CD8-positive, alpha-beta T cell (primary cell): ENCODE measurements at places on chromosomes 6 and 20. TPM values are rescaled to one million over a fixed set of nuclear protein-coding genes. Genes with fewer than 3 reads are reported as not detected.

- no peak for DNase-seq
Measured at GRCh38 chr6:123263981-123264380, 267.9 kb downstream of the CLVS2 start.

DNA sequence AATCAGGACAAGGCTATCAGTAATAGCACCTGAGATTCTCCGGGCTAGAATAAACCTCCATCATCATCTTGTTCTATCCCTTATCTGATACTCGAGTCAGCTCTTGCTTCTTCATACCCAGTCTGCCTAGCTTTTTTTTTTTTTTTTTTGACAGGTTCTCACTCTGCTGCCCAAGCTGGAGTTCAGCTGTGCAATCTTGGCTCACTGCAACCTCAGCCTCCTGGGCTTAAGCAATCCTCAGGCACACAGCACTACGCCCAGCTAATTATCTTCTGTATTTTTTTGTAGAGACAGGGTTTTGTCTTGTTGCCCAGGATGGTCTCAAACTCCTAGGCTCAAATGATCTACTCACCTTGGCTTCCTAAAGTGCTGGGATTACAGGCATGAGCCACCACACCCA is 19.5 kb downstream of the SRSF6 start:
- no peak for DNase-seq

DNA sequence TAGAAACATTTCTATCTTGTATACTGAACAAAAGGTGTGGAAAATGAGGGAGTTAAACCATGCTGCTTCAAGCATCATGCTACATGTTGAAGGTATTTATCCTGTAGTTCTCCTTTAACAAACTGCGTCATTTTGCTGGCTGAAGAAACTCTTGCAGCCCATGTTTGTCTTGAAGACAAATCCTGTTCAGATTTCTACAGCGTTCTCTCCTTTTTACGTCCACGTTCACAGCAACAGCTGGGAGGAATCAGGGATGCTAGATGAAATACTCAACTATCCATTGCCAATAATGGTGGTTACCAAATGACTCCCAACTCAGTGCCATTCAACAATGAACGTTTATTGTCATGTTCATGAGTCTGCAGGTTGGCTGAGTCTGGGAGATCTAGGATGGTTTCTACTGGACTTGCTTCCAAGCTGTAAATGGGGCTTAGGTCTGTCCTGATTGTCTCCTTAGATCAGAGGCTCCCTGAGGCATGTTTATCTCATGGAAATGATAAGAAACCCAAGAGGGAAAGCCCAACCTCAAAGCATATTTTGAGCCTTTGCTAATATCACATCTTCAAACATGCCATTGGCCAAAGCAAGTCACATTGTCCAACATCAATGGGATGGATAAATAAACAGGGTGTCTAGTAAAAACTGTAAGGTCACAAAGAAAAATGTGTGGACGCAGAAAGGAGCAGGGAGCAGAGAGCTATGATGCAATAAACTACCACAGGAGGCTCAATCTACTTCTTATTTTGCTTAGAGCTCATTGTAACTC is 2.7 kb upstream of the PLCB1 start:
- DNase-seq = no peak

- DNase-seq = peak; percentile 63
Measured at GRCh38 chr6:30615219-30615957, 1.7 kb downstream of the PPP1R10 start.

DNA sequence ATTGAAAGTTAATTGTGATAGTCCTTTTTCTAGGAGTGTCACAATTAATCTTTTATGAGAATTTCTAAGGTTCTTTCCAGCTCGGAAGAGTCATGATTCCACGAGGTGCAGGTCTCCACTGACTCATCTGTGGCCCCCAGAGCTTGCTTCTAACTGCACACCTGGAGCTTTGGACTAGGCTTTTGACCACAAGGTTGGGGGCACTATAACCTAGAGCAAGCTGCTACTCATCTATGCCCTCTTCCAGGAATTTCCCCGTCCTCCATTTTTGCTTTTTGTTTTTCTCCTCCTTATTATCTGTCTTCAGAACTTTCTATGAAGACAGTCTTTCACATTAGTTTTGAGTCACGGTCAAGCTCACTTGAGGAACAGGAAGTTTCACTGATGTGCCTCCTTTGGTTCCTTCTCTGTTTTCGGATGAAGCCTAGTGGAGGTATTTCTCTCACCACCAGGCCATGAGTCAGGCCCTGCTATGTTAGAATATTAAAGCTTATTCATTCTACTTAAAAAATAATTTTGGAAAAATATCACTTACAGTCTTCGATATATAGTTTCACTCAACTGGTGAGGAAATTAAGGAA is 119.2 kb upstream of the INSM1 start:
- no peak for DNase-seq

DNA sequence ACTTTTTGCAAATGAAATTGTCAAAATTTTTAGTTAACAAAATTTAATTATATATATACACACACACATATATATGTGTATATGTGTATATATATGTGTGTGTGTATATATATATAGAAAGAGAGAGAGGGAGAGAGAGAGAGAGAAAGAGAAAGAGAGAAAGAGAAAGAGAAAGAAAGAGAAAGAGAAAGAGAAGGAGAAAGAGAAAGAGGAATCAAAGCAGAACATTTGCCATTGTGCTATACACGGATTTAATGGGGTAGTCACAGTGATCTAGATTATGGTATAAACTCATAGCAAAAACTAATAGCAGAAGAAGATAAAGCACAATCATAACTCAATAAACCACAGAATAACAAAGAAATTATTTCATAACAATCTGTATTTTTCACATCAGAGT is 126.7 kb downstream of the DST start:
- no peak for DNase-seq

GRCh38 chr6:90859612-90860011 is 272.7 kb upstream of the MAP3K7 start:
- no peak for DNase-seq

- no peak for DNase-seq
Measured at GRCh38 chr6:42690151-42690702, 32.2 kb downstream of the PRPH2 start.

DNA sequence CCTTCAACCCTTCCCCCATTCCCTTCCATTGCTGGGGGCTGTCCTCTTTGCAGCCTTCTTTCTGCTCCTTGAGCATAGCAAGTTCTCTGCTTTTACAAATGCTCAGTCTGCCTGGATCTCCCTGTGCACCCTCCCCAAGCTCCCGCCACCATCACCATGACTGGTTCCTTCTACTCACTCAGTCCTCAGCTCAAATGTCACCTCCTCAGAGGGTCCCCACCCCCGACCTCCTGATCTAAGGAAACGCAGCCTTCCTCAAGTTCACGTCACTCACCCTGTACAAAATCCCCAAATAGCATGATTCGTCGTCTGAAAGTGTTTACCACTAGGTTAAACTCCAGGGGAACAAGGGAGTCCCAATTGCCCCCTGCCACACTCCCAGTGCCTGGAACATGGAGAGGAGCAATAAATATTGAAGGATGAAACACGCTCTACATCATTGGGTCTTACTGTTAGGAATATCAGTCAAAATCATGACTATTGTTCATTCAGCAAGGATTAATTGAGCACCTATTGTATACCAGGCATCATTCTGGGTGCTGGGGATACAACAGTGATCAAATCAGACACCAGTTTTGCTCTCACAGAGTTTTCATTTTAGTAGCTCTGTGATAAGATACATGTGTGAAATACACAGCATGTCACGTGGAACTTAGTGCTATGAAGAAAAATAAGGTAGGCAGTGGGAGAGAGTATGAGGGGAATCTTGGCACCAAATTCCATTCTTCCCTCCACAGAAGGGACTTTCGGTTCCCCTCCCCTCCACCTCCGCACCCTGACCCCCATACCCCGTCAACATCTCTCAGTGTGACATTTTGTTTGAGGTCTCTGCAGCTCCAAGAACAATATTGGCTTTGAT is 15.6 kb downstream of the TP53RK start:
- DNase-seq = no peak

DNA sequence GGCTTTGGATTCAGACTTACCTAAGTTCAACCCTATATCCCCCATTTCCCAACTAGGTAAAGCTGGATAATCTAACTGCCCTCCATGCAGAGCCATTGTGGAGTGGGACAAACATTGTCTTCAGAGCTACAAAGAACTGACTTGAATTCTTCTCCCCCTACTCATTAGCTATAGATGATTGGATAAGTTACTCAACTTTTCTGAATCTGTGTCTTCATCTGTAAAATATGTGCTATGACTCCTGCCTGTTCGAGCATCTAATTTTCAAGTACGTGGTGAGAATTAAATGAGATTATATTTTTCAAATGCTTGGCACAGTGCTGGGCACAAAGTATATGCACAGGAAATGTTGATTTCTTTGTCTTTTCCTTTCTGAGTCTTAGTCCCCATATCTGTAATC is 240.3 kb upstream of the TCF21 start:
- DNase-seq = no peak

DNA sequence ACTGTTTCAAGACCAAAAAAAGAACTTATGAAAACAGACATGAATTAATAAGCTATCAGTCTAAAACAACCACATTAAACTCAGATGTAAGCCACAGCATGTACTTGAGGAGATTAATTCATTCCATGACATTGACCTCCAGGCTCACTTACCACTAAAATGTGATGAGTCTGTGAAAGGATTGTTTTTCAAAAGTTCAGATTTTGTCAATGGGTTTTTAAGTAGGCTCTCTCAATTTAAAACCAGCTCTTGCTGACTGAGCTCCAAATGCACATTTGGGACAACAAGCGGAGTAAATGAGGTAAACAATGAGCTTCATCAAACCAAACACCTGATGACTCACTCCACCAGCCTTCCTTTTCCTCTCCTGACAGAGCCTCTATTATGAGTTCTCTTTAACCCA is 197.0 kb downstream of the SIM1 start:
- no peak for DNase-seq

GRCh38 chr20:41049451-41049850 is 20.8 kb downstream of the TOP1 start:
- no peak for DNase-seq

GRCh38 chr6:158607411-158608170 is 37.0 kb downstream of the DYNLT1 start:
- no peak for DNase-seq

- DNase-seq = no peak
Measured at GRCh38 chr20:63578224-63579016, 4.4 kb upstream of the HELZ2 start.

DNA sequence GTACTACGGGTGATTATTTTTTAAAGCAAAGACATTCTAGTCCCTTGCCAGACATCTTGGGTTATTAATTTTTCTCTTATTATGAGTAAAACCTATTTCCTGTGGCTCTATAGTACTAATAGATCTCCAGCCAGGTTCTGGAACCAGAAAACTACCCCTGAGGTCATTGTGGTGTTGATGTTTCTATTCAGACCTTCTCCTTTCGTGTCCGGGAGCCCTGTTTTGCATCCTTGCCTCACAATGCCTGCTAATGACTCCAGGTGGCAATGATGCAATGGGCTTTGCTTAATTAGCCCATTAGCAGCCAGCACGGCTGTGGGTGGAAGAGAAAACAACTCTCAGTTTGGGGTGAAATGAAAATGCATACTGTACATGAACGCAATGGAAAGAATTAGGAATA is 62.9 kb upstream of the ARG1 start:
- no peak for DNase-seq

- DNase-seq = no peak
Measured at GRCh38 chr6:50826803-50827202, 8.1 kb downstream of the TFAP2B start.

GRCh38 chr6:21666201-21666691 is 72.7 kb downstream of the SOX4 start:
- no peak for DNase-seq

- DNase-seq = no peak
Measured at GRCh38 chr6:132333639-132334520, 67.4 kb downstream of the MOXD1 start.

DNA sequence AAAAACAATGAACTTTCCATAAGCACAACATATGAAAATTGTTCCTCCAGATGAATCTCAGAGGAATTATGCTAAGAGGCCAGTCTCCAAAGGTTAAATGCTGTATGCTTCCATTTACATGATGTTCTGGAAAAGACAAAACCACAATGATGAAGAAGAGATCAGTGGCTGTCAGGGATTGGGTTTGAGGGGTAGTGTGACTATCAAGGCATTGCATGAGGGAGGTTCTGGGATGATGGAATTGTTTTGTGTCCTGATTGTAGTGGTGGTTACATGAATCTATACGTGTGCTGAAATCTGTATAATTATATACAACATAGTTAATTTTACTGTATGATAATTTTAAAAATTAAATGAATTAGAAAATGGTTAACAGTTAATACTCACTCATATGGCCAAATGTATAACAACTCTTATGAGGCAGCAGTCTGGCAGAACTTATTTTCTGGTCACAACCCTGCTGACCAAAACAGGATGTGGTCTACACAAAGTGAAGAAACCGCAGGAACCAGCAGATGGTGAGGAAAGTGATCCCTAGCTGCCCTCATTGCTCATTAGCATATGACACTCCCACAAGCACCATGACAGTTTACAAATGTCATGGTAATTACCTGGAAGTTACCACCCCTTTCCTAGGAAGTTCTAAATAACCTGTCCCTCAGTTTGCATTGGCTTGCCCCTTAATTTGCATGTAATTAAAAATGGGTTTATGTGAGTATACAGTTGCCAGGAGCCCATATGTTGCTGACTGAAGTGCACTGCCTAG is 31.9 kb downstream of the NSFL1C start:
- peak; percentile 39 for DNase-seq

DNA sequence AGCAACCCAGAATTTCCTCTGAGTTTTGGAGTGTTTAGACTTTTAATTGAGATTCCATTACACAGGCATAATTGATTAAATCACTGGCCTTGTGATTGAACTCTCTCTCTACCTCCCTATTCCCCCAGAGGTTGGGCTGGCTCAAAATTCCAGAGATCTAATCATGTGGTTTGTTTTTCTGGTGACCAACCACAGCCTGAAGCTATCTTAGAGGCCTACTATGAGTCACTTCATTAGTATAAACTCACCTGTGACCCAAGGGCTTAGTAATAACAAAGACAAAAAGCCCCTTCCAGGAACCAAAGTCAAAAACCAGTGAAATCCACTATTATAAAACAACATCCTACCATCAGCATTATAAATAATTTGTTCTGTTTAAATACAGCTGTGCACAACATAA is 992.5 kb upstream of the CITED2 start:
- DNase-seq = no peak

MOG gene
- not detected for total RNA-seq

CLPSL1 gene
- total RNA-seq = not detected

ITPA gene
- total RNA-seq = 19.4 TPM

GPR6 gene
- total RNA-seq = not detected

ULBP3 gene
- 1.8 TPM for total RNA-seq

PTGIS gene
- total RNA-seq = not detected

LST1 gene
- total RNA-seq = 13.0 TPM
